Kidney capillary endothelial cell (primary cell): ENCODE measurements at places on chromosomes 16 and 17.

GRCh38 chr16:51763072-51763661 is 612.1 kb upstream of the SALL1 start:
- no peak for DNase-seq

- no peak for DNase-seq
Observed at GRCh38 chr16:16007743-16008111, 58.3 kb downstream of the ABCC1 start.

DNA sequence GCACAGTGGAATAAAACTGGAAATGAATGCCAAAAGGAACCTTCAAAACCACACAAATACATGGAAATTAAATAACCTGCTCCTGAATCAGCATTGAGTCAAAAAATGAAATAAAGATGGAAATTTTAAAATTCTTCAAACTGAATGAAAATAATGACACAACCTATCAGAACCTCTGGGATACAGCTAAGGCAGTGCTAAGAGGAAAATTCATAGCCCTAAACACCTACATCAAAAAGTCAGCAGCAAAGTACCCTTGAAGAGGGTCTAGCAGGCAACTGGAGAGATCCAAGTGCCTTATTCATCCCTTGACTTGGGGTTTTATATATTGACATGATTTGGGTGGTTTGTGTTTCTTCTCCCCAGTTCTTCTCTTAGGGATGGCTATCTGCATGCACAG is 294.1 kb downstream of the PMP22 start:
- DNase-seq = no peak

- no peak for DNase-seq
Observed at GRCh38 chr16:51035110-51035498, 116.0 kb downstream of the SALL1 start.

GRCh38 chr17:77456271-77456950 is 315.6 kb downstream of the SEC14L1 start:
- DNase-seq = no peak

DNA sequence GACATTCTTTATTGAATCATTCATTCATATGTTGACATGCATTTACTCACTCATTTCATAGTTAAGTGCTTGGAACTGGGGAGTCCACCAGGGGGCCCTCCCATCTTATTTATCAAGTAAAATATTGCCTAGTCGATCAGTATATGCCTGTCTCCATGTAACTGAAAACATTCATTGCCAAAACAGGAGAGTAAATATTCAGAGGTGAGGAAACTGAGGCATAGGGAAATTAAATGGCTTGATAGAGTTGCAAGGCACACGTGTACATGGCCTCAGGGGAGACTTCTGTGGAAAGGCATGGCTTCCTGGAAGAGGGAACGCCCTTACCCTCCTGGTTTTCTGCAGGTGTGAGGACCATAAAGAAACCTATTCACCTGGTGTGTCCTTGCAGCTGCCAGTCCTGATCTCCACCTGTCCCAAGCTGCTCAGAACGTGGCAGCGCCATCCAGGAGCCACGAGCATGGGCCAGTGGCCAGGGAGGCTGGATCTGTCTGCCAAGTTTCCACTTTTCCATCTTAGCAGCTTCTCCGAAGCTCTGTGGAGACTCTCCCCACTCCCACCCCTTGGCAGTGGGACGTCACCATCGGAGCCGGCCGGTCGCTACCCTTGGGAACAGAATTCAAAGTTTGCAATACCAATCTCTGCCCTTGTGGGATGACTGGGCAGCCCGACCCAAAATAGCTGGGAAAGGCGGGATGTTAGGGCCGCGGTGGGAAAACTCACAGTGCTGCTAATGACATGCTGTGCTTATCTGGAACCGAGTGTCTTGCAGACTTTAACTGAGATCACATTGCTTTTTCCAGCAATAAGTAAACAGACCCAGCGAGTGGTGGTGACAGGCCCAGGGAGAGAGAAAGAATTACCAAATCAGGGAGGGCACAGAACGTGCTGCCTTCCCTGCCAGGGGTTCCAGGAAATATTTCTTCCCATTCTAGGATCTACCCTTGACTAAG is 4.1 kb upstream of the C1QTNF1 start:
- DNase-seq = peak; percentile 62

GRCh38 chr17:77935121-77935571 is 23.4 kb upstream of the TNRC6C start:
- no peak for DNase-seq

GRCh38 chr17:82064433-82065192 is 991 bp downstream of the DUS1L start:
- no peak for DNase-seq

- DNase-seq = no peak
Observed at GRCh38 chr17:64773386-64773835, 111.3 kb upstream of the SMURF2 start.

GRCh38 chr16:1317479-1318267 is 8.2 kb downstream of the UBE2I start:
- DNase-seq = no peak

GRCh38 chr17:81566461-81567126 is 14.4 kb upstream of the FAAP100 start:
- peak; percentile 97 for DNase-seq

DNA sequence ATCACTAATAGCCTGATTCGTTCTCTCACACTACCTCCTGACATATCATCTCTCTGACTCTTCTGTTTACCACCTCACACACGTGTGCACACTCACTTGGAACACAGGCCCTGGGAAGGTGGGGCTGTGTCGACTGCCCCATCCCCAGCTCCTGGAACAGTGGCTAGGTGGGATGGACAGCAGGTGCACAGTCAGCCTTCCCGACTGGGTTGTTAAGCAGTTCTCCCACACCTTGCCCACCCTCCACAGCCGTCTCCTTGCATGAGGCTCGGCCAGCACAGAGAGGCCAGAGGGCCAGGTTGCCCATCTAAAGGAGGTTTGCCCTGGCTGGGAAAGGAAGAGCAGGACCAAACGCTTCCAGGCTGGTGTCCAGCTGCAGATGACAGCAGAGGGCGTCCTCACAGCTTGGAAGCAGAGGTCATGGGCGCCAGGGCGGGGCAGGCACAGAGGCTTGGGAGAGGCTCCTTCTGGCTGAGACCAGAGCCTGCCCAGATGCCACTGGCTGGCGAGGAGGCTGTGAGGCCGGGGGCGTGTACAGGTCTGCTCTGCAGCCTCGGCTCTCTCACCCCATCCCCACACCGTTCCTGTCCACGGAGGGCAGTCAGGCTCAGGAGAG is 92.8 kb downstream of the AMFR start:
- peak; percentile 42 for DNase-seq

DNA sequence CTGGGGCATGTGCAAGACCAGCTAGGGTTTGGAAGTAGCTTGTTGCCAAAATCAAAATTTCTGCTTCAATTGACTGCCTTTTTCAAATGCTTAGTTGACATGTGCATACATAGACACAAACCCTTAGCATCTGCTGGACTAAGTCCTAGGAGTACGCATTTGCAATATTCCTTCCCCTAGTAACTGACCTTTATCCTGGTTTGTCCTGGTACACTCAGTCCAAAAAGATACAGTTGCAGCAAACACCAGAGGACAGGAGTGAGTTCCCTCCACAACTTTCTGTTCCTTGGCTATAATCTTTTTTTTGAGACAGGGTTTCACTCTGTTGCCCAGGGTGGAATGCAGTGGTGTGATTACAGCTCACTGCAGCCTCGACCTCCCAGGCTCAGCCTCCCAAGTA is 290.2 kb upstream of the ERCC4 start:
- no peak for DNase-seq

- no peak for DNase-seq
Observed at GRCh38 chr17:28072936-28073533, 30.6 kb downstream of the NLK start.

DNA sequence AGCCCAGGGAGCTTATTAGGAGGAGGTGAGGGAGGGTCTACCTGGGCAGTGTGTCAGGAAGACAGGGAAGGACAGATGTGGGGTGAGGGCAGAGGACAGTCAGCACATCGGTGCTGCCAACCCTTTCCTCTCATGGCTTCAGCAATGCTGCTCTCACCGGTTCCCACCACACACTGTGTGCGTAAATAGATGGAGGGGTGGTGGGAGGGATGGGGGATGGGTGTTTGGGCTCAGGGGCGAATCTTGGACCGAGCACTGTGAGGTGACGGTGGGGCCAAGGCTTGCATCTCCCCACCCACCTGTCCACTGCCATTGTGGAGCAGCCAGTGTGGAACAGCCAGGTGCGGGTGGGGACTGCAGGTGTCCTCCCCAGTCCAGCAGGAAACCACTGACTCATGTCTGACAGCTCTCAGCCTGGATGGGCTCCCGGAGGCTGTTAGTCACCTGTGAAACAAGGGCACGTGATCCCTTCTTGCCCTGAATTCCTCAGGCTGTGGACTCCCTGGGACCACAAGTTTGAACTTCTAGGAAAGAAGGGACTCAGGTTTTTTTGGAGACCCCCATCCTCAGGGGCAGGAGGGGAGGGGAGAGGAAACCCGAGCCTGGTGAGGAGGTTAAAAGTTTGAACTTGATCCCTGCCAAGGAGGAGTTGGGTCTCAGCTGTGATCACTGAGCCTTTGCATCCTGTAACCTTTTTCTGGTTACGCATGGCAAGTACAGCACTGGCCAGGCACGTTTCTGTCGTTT is 42.7 kb upstream of the SMPD3 start:
- no peak for DNase-seq
